ENCODE measurements at places on chromosomes 5 and 9. TPM values are rescaled to one million over a fixed set of nuclear protein-coding genes. Genes with fewer than 3 reads are reported as not detected.

The AGXT2 gene
- total RNA-seq: not detected

The PLAC8L1 gene
- 0.67 TPM for total RNA-seq

The WNT8A gene
- total RNA-seq: not detected

The MYOZ3 gene
- not detected for total RNA-seq

The ADAMTS12 gene
- not detected for total RNA-seq

The C7 gene
- not detected for total RNA-seq

The LHX3 gene
- not detected for total RNA-seq

The CPEB4 gene
- 42.7 TPM for total RNA-seq

The TLR4 gene
- total RNA-seq: 0.07 TPM

The ANKRD34B gene
- not detected for total RNA-seq

The IL6ST gene
- 234 TPM for total RNA-seq

The SUSD1 gene
- total RNA-seq: 9.7 TPM

The TYRP1 gene
- total RNA-seq: not detected

The GRM6 gene
- total RNA-seq: not detected

The RBM27 gene
- total RNA-seq: 34.8 TPM

The NME5 gene
- total RNA-seq: not detected

The OR1J2 gene
- total RNA-seq: 0.42 TPM

The SHISAL2B gene
- total RNA-seq: not detected

The KCNV2 gene
- total RNA-seq: not detected

The SLC22A4 gene
- total RNA-seq: not detected

The LCN10 gene
- 0.30 TPM for total RNA-seq

The PRR16 gene
- total RNA-seq: not detected

The SPINK4 gene
- total RNA-seq: not detected

The PCDHA13 gene
- not detected for total RNA-seq

The ITGA1 gene
- total RNA-seq: 0.37 TPM

The LRRTM2 gene
- not detected for total RNA-seq

The SNAPC4 gene
- 13.3 TPM for total RNA-seq

The PCDH1 gene
- 0.20 TPM for total RNA-seq

The IFNA6 gene
- total RNA-seq: not detected

The HTR4 gene
- total RNA-seq: not detected

The CCL27 gene
- not detected for total RNA-seq

The PRSS3 gene
- total RNA-seq: not detected

The QRFP gene
- not detected for total RNA-seq

The APBA1 gene
- total RNA-seq: 0.20 TPM

The CD14 gene
- not detected for total RNA-seq

The GFI1B gene
- 3.3 TPM for total RNA-seq

The LRRC19 gene
- total RNA-seq: not detected

The AIF1L gene
- total RNA-seq: 0.12 TPM

The TAF11L10 gene
- total RNA-seq: not detected

The FOXD4L6 gene
- not detected for total RNA-seq

The INSL6 gene
- not detected for total RNA-seq

The TMEM252 gene
- not detected for total RNA-seq

The PCDHGA1 gene
- total RNA-seq: 0.10 TPM

The CNTNAP3 gene
- total RNA-seq: not detected

The LCN9 gene
- not detected for total RNA-seq

The MRPS30 gene
- 42.5 TPM for total RNA-seq

The C9orf152 gene
- total RNA-seq: not detected

The PCDHB13 gene
- not detected for total RNA-seq

The PCDHGB7 gene
- total RNA-seq: not detected

The ISL1 gene
- total RNA-seq: not detected

The NIPSNAP3A gene
- 8.8 TPM for total RNA-seq

The DOCK8 gene
- total RNA-seq: 219 TPM

The PCDHGA11 gene
- not detected for total RNA-seq

The SPATA31A3 gene
- total RNA-seq: not detected

The SOX30 gene
- total RNA-seq: not detected

The KCNN2 gene
- total RNA-seq: not detected

The SLC45A2 gene
- not detected for total RNA-seq

The PLCXD3 gene
- not detected for total RNA-seq

The HDHD3 gene
- total RNA-seq: 14.3 TPM

All from CD4-positive, CD25-positive, alpha-beta regulatory T cell (primary cell).